ENCODE measurements at places on chromosomes 4 and X. TPM values are rescaled to one million over a fixed set of nuclear protein-coding genes. Genes with fewer than 3 reads are reported as not detected.

DNA sequence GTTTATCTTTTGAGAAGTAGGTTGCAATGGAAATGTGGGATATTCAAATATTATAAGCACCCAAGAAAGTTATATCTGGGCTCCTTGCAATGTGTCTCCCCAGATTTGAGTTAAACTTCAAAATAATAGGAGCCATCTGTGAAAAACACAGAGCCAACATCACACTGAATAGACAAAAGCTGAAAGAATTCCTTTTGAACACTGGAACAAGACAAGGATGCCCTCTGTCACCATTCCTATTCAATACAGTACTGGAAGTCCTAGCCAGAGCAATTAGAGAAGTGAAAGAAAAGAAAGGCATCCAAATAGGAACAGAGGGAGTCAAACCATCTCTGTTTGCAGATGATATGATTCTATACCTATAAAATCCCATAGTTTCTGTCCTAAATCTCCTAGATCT lies 114.3 kb upstream of the IL1RAPL1 start:
- DNase-seq = no peak

DNA sequence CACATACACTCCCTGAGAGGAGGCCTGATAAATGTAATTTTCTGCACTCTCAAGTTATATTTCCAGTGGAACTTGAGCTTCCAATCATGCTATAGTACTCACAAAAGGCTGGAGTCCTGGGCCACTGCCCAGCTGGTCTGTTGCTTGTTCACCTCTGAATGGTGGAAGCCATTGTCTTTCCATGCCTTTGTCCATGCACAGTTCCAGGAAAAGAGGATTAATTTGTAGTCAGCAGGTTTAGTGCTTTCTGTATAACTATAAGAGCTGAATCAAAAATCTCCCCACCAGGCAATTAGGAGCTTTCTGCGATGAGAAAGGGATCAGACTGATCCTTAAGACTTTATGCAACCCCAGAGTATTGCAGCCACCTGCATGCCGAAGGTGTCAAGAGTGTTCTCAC lies 195.4 kb upstream of the PGRMC2 start:
- peak; percentile 48 for DNase-seq

DNA sequence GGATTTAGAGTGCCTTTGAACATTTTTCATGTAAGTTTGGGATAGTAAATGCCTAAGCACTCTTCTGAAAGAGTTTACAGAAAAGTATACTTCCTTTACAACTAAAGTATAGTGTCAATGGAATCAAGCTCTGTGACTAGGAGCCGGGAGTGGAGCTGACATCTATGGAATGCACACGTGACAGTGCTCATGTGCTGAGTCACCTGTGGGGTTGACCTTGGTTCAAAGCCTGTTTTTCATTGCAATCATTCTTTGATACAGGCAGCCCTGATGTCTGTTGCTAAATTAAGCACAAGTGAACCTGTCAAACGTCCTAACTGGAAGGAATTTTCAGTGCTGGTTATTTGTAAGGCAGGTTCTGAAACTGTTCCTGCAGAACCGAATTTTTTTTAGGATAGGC lies 82.5 kb downstream of the GPAT3 start:
- DNase-seq = peak; percentile 38

GRCh38 chr4:150123087-150123486 lies 44.8 kb downstream of the DCLK2 start:
- DNase-seq = no peak

TECRL gene
- polyA plus RNA-seq = 45.4 TPM

Measured in muscle of back (tissue), 13 donors.